ENCODE measurements at places on chromosomes 4 and X.
A peak's percentile ranks its signal among the peaks of the same experiment; 100 is the strongest.

DNA sequence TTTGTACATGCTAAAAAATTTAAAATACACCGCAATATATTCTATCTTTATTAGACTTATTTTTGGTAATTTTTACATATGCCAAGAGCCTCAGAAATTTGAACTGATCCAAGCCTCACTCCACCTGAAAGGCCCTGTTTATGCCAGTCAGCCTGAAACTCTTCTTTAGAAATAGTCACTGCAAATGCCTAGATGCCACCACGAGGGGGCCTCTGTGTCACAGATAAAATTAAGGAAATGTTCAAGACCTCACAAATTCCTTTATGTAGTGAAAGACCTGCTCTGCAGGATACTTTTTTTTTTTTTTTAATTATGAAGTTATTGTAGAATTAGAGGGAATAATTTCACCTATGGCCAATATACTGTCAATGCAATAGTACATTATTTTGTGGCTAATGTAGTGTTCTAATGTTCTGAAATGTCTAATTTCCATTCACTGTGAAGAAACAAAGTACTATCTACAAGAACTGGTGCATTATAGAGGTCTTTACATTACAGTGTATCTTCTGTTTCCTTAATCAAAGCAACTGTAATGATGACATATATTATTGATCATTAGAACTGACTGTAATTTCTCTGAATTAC, 69.8 kb downstream of the DTHD1 start:
- ATAC-seq, result no peak

- peak; percentile 90 for ATAC-seq
Measured at GRCh38 chr4:102263024-102263787, 82.1 kb downstream of the SLC39A8 start.

GRCh38 chrX:75997692-75998091, 175.2 kb upstream of the PBDC1 start:
- no peak for ATAC-seq

- ATAC-seq, result peak; percentile 95
Measured at GRCh38 chrX:108001218-108001814, 19.1 kb upstream of the TEX13B start.

- no peak for ATAC-seq
Measured at GRCh38 chr4:143768007-143768591, 67.6 kb upstream of the FREM3 start.

- ATAC-seq, result no peak
Measured at GRCh38 chr4:6199422-6199921, 877 bp downstream of the JAKMIP1 start.

GRCh38 chr4:8050555-8051206, 107.9 kb downstream of the ABLIM2 start:
- ATAC-seq, result peak; percentile 84

- no peak for ATAC-seq
Measured at GRCh38 chr4:73718375-73719373, 21.7 kb upstream of the CXCL8 start.

GRCh38 chrX:69305333-69306062, 140.2 kb upstream of the PJA1 start:
- no peak for ATAC-seq

DNA sequence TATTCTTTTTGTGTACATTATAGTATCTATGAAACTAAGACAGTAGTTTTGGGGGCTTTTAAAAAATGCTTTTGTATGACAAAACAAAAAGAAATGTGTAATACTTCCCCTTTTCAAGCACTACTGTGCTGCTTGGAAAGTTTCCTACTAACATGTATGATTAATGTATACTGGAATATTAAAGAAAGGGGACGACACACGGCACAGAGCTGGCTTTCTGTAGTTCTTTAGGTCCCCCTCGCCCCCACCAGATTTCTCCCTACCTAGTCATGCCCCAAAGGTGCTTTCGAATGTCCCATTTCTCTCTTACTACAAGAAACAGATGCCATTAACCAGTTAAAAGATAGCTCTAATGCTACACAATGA, 1.6 kb upstream of the AP1S2 start:
- ATAC-seq, result no peak

DNA sequence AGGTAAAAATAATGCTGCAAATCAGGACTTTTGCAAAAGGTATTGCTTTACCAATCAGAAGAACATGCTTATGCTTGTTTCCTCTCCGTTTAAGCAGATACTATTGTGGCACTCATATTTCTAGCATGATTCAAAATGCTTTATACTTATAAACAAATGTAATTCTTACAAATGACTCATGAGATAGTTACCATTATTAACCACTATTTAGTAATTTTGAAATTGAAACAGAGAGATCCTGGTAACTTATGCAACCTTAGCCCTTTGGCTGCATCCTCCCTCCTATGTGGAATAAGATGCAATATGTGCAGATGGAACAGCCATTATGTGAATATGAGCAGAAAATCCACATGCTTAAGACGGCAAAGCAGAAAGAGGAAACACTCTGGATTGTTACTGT, 164.7 kb downstream of the PCDH18 start:
- no peak for ATAC-seq

DNA sequence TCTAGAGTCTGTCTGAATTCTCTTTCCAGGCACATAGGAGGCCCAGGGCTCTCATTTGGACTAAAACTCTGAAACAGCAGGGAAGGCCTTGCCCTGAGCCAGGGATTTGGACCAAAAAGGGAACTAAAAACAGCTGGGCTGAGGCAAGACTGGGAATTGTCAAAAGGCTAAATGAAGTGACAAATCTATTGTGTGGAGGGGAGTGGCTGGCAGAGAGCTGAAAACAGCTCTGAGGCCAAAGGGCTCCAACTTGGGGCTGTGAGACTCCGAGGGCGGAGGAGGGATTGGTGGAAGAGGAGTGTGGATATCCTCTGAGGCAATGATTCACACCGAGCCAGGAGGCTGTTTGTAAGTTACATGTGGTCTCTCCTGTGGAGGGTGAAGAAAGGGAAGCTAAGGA, 63.2 kb downstream of the PHEX start:
- ATAC-seq, result peak; percentile 79

DNA sequence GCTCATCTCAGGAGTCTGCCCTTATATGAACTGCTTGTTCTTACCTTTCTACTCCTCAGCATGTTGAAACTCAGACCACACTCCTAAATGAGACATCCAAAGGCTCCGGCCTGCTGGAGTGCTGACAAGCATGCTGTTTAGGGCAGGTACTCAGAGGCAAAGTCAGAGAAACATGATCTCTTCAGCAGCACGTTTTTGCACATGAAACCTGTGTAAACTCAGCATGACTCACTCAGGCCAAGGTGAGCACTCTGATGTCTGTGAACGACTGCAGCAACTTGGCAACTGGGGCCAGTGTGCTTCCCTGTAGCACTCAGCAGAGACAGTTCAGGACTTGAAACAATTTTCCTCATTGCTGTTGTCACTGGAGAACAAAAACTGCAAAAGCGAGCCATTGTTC, 109.6 kb downstream of the PACRGL start:
- no peak for ATAC-seq

DNA sequence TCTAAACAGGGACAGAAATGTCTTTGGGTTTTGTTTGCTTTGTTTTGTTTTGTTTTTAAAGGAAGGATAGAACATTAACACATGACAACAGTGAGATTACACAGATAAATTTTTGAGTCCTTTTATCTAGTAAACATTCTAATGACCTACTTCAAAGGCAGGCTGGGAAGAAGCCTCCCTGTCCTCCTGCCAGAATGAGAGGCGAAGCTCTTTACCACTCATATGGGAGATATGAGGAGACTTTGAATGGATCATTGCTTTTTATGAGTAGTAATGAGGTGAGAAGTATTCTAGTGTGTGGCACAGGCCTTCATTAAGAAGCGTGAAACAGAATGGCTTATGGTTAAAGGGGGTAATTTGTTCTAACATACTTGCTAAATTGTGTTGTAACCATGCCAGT, 172.0 kb downstream of the FBXO8 start:
- ATAC-seq, result no peak

DNA sequence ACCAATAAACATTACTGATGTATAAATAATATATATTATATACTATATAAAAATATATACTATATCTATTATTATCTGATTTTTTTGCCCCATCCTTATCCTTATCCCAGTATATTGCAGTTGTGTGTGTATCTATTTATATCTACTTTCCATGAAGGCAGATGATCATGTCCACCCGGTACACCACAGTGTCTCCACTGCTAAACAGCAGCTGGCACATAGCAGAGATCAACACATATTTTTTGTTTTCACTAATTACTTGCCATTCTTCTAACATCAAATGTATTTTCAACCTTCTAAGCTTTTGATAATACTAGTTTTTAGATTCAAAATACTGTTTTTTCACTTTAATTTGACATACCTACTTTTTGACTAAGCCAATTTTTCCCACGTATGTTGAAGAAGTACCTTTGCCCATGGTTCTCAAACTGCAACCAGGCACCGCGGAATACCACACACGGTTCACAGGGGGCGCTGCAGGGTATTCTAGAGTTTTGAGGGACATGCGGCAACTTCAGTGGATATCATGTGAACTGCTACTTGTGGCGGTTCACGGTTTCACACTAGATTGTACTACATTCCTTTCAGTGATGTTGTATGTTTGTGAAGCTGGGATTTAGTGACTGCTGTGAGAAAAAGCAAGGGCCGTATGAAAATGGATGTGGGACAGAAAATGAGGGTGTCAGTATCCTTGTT, 182.5 kb upstream of the NPY2R start:
- no peak for ATAC-seq

DNA sequence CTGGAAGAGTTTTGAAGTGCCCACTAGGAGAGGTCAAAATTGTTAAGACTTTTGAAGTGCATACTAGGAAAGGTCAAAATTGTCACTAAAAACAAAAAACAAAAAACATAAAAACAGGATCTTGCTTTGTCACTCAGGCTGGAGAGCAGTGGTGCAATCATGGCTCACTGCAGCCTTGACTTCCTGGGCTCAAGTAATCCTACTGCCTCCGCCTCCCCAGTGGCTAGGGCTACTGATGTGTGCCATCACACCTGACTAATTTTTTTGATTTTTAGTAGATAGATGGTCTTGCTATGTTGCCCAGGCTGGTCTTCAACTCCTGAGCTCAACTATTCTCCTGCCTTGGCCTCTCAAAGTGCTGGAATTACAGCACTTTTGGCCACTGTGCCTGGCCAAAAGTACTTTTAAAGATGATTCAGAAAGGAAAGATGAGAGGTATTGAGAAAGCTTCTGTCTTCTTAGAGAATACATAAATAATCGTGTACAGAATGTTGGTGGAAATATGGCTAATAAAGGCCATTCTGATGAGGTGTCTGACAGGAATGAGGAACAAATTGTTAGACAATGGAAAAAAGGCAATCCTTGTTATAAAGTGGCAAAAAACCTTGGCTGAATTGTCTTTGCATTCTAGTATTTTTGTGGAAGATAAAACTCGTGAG, 43.3 kb upstream of the STX18 start:
- no peak for ATAC-seq

DNA sequence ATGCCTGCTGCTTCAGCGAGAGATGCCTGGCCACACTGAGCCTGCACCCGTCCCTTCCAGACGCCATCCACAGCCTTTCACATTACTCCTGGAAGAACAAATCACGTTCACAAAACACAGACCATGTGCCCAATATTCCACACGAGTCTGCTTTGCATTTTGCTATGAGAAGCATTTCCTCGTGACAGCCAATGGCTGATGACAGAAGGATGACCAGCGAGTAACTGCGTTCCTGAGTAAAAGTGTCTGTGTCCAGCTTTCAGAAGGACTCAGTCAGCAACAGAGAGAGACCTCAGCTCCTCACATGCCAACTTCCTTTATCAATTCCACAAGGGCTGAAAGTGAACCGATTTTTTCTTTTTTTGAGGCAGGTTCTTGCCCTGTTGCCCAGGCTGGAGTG, 19.5 kb downstream of the NAT8L start:
- no peak for ATAC-seq

DNA sequence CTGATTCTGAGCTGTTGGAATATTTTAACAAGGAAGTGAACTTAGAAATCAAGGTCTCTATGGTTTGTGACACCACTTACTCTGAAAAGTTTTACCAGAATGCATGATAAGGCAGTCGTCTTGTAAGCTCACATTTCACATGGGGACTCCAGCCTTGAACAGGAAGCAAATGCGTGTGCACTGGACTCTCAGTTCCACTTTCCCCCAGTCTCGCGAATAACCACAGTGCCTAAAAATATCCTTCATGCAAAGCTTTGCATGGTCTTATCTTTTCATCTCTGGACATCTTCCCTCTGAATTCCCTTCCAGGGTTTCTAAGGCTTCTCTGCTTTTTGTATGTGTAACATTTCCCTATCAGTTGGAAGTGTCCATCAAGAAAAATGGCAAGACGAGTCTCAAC, 581.8 kb downstream of the NLGN4X start:
- ATAC-seq, result no peak

- no peak for ATAC-seq
Measured at GRCh38 chrX:26442340-26442739, 226.4 kb downstream of the MAGEB5 start.

DNA sequence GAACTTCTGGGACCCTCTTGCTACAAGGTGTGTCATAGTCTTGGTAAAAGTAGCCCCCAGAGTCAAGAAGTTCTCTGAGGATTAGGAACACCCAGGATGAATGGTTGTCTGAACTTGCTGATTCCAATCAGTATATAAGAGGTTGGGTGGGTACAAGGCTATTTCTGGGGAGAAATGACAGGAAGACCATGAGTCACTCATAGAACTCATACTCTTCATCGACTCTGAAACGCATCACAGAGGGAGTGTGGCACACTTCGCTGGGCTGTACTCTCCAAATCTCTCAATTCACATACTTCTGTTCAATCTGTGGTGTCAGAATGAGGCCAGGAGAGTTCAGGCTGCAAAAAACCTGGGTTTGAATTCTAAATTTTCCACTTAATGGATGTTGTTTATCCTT, 193.2 kb upstream of the LEF1 start:
- ATAC-seq, result no peak

DNA sequence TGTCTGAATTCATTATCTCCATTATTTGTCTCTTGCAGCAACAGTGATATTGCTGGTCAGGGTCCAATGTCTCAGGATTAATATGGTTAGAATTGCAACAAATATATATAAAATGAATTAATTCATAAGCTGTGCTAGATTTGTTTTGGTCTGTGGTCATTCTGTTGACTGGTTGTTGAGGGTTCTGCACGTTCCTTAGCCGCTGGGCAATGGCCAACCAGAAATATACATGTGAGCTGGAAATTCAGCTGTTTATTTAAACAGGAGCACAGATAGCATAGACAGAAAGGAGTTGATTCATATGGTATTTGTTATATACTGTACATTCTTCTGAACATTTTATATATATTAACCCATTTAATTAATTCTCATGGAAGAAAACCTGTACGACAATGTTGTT, 100.8 kb downstream of the RPA4 start:
- ATAC-seq, result no peak

DNA sequence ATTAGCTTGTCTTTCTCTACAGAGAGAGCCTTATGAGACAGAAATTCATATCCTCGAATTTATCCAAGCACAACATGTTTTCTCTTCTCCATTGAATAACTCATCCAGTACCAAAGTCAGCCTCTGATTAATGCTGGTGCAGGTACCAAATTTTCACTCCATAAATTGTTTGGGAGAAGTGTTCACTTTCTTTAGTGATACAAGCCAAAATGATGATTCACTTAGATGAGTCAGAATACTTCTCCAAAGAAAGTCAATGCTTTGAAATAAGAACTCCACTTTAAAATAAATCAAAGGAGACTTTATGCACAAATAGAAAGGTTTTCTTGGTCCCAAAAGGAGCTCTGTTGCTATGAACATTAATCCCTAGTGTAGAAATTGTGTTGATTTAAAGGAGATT, 60.2 kb downstream of the MAOB start:
- no peak for ATAC-seq

Measured in motor neuron (in vitro differentiated cells).